ENCODE measurements at places on chromosomes 5 and 9.

DNA sequence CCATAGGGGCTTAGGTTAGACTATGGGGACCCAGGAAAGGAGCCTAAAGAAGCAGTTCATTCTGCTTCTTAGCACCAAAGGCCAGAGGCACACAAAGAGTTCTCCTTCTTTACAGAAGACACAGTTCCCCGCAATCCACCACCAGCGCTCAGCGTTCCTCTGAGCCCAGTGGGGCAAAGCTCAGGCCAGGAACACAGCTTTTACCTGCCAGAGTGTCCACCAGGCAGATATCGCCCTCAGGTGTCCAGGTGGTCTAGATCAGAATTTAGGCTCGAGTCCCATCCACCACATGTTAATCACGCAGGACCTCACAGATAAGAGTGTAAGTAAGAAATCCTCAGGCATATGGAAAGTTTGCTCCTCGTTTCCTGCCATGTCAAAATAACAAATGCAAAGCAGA lies 53.0 kb downstream of the UBE2QL1 start:
- no peak for DNase-seq

GRCh38 chr5:149238540-149238939 lies 33.1 kb upstream of the AFAP1L1 start:
- no peak for DNase-seq

DNA sequence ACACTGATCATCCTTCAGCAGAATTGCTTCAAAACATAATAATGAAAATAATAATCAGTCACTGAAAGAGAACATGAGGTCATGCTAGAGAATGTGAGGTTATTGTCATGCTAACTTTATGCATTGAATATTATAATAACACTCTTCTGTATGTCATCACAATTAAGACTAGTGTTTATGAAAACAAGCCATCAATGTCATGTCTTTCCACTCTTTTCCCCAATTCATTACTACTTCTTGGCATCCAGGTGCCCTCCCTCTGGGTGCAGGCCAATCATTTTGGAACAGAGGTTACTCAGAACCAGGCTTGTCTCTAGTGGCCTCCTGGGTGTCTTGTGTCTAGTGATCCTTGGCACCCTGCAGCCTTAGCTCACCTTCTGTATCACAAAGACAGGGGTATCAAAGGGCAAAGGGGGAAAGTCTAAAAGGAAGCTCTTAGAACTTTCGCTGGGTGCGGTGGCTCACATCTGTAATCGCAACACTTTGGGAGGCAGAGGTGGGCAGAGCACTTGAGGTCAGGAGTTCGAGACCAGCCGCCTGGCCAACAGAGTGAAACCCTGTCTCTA lies 217.6 kb upstream of the PIK3R1 start:
- DNase-seq, result no peak

DNA sequence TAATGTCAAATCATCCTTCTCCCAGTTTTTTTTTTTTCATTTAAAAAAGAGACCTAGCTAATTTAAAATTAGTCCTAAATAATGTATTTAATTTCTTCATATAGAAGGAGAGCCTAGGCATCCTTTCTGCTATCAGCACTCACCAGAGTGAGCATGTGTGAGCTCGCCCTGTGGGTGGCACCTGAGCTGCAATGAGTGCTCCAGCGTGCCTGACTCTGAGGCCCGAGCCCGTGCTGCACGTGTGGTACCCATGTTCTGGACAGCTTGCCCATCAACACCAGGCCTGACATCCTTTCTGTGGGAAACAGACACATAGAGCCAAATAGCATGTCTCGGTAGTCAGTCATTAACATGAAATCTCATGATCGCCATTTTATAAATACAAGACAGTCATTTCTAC lies 381.4 kb downstream of the DTWD2 start:
- no peak for DNase-seq

DNA sequence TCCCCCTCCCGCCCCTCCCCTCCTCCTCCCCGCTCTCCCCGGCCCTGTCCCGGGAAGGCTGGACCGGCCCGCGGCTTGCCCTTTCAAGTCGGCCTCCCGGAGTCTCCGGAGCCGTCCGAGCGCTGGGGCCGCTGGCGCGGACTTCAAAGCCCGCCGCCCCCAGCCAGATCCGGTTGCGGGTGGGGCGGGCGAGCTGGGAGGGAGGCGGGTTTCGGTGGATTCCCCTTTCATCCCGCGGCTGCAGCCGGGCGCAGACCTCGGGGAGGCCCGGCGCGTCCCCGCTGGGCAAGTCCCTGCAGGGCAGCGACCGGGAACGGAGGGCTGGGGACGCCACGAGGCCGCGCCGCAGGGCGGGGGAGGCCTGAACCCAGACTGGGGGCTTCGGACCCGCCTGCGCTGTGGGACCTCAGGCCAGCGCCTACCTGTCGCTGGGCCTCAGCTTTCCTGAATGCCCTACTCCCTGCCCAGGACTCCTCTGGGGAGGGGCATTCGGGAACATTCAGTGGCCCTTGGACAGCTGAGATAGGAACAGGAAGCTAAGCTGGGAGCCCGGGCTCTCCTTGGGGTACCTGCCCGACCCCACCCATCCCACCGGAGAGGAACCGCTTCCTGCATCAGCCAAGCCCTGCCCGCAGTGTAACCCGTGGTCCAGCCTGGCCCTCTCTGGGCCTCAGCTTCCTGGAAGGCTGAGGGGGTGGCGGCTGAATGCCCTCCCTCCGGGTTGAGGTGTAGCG lies 23.4 kb downstream of the C9orf50 start:
- peak; percentile 92 for DNase-seq

All from upper lobe of right lung (tissue), 1 donor.